ENCODE measurements at places on chromosomes 11 and 22. TPM values are rescaled to one million over a fixed set of nuclear protein-coding genes. Genes with fewer than 3 reads are reported as not detected.

The OR51B5 gene
- total RNA-seq: not detected

- DNase-seq: no peak
Observed at GRCh38 chr11:10134975-10135481, 159.0 kb downstream of the SBF2 start.

The CABP7 gene
- not detected for total RNA-seq

The TCN1 gene
- total RNA-seq: not detected

DNA sequence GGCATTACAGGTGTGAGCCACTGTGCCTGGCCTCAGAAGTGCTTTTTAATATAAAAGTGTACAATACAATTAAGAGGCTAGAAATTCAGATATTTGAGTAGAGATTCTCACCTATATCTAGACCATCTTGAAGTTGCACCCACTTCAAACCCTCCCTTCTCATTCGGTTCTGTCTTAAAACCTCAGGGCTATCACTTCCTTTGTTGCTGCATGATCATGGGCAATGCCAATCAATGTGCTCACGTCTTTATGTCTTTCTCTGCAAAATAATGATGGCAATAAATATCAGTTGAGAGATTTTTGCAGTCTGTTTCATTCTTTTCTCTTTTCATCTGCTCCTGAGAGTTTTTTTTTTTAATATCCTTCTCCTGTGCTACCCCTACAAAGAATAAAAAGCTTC lies 9.3 kb upstream of the NUP160 start:
- DNase-seq: no peak

DNA sequence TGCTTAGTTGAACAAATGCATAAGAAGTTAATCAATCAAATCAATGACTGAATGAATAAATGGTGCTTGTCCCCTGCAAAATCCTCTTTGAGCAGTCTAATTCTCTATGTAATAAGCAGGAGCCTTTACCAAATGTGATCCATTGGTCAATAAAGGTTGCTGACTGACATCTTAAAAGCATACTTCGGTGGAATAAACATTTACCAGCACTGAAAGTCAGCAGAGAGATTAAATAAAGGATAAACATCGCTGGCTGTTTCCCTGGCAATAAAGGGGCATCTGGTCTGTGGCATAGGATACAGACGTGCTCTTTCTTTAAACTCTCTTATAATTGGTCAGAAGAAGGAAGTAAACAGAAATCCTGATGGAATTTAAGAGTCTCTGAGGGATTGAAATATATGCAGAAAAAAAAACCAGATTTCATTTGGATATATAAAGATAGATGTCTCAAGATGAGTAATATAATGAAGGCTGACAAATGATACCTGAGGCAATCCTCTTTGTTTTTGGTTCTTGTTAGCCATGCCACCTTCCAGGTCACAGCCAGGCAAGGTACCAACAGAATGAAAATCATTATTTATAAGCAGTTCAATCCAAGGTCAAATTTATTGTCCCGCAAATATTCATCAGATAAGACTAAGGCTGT lies 578.4 kb upstream of the CCDC90B start:
- DNase-seq: no peak

DNA sequence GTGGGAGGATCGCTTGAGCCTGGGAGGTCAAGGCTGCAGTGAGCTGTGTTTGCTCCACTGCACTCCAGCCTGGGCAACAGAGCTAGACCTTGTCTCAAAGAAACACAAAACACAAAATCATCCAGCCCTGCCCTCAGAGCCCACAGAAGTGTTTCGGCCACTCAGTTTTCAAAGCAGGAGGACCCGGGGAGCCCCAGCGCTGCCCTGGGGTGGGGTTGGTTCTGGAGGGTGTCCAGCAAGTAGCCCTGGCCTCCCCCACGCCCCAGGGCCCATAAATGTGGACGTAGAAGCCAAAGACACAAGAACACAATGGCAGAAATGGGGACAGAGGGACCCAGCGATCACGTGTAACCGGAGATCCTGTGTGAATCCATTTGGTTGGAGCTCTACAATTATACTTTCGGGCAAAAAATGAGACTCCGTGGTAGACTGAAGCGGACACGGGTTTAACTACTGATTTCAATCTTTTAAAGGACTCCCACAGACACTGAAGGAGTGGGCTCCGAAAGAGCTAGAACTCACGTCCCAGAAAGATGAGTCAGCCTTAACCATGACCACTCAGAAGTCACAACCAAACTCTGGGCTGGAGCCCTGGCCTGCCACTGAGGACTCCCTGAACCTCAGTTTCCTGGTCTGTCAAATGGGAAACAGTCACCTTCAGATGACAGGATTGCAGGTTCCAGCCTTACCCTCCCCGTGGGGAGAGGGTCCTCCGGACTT lies 9.0 kb upstream of the CYTH4 start:
- peak; percentile 38 for DNase-seq

The TRIM48 gene
- total RNA-seq: not detected

DNA sequence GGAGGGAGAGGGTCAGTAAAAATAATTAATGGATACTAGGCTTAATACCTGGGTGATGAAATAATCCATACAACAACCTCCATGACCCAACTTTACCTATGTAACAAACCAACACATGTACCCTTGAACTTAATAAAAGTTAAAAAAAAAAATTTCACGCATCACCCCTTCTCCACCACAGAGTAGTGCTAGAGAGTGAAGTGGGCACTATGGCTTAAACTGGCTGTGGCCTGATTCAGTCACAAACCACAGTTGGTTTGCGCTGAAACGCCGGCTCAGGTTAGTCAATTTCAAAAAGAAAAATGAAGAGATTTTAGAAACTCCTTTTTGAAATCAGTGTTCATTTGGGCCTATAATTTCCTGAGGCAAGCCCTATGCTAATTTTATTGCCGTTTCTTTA lies 144.3 kb downstream of the TRPC6 start:
- DNase-seq: no peak

The TFIP11 gene
- total RNA-seq: 17.0 TPM

The FADS1 gene
- 37.7 TPM for total RNA-seq

DNA sequence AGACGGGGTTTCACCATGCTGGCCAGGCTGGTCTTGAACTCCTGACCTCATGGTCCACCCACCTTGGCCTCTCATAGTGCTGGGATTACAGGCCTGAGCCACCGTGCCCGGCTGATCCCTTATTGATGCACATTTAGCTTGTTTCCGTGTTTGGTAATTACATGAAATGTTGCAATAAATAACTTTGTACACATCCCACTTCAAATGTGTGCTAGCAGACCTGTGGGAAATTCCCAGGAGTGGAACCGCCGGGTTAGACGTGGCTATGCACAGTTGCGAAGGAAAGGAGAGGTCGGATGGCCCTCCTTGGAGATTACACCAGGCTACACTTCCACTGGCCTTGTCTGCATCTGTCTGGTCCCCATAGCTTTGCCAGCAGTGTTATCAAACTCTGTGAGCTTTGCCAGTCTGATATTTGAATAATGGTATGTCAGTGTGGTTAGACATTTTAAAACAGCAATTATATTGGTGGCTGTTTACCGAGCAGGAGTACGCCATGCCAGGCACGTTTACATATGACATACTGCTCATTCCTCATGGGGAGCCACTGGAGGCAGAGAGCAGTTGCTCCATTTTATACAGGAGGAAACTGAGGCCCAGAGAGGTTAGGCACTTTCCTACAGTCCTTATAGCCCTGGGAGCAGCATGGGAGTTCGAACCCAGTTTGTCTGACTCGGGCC lies 27.2 kb upstream of the SYT7 start:
- DNase-seq: no peak

GRCh38 chr22:29197096-29197495 lies 8.6 kb upstream of the EMID1 start:
- no peak for DNase-seq

DNA sequence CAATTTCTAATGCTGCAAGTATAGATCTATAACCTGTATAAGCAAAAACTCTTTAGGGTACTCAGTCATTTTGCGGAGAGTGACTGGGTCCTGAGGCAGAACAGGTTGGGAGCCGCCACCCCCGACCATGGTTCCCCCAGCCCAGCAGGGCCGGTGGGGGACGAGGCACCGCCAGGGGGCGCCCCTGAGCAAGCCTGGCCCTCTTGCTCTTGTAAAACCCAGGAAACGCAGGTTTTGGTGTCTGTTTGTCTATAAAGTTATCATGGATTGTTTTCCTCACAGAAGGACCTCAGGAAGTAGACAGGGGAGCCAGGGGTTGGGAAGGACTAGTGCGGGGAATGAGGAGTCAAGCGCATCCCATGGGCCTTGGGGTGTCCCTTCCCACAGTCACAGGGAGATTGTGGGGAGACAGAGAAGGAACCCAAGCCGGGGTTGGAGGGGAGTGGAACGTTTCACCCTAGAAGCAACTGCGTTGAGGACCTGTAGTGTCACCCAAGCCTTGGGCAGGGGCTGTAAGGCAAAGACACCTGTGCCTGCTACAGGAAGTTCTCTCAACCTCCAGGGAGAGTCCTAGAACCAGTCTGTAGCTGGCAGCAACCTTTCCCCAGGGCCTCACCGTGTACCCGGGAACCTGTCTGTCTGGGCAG lies 26.4 kb downstream of the KCTD17 start:
- DNase-seq: peak; percentile 71

The GGTLC3 gene
- not detected for total RNA-seq

DNA sequence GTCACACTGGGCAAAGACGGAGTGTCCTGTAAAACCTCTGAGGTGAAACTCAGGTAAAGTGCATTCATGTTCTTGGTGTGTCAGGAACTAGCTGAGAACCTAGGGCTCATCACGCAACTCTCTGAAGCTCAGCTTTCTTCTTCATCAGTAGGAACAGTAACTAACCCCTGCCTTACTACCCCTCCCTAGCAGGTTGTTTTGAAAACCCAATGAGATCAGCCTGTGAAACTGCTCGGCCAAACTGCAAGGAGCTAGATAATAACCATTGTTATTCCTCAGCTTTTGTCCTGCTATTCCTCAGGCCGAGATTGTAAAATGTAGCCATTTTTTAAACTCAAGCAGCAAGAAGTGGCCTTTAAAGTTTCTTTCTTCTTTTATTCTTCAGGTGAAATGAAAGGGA lies 9.8 kb upstream of the FJX1 start:
- DNase-seq: no peak

- no peak for DNase-seq
Observed at GRCh38 chr11:63829823-63830489, 9.0 kb upstream of the MARK2 start.

- no peak for DNase-seq
Observed at GRCh38 chr11:72411623-72412419, 22.5 kb downstream of the CLPB start.

DNA sequence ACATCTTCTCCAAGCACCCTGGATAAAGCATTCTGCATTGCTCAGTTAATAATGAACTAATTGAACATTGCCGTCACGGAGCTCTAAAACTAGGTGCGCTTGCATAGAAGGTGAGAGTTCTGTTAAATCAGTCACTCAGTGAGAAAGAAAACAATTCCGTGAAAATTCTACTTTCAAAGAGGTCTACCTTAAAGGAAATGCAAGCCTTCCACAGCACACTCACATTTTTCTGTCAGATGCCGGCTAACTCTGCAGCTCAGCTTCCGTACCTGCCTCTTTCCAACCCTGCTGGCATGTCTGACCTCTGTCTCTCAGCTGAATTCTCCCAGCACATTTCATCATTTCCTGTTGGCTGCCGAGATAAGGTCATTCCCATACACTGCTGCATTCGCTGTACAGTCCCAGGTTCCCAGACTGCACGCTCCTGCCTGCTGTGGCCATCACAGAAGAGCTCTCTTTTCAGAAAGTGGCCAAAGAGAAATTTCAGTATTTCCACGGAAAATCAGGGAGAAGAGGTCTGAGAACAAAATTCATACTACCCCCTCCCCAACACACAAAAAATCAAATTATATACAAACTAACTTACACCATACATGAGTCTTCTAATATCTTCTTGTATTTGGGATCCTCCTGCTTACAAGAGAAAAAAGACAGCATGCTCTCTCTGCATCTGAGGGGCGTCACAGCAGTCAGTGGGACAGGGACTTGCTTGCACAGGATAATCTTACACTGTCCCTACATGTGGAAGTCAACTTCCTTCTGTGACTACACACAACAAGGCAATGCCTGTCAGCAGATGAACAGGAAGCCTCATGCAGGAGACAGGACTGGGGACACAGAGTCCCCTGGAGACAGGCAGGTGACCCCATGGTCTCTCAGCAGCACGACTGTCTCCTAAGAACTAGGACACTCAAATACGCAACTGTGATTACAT lies 55.1 kb downstream of the PACSIN2 start:
- DNase-seq: peak; percentile 89

- no peak for DNase-seq
Observed at GRCh38 chr11:11246166-11246565, 106.9 kb downstream of the CSNK2A3 start.

The TM7SF2 gene
- 25.6 TPM for total RNA-seq

DNA sequence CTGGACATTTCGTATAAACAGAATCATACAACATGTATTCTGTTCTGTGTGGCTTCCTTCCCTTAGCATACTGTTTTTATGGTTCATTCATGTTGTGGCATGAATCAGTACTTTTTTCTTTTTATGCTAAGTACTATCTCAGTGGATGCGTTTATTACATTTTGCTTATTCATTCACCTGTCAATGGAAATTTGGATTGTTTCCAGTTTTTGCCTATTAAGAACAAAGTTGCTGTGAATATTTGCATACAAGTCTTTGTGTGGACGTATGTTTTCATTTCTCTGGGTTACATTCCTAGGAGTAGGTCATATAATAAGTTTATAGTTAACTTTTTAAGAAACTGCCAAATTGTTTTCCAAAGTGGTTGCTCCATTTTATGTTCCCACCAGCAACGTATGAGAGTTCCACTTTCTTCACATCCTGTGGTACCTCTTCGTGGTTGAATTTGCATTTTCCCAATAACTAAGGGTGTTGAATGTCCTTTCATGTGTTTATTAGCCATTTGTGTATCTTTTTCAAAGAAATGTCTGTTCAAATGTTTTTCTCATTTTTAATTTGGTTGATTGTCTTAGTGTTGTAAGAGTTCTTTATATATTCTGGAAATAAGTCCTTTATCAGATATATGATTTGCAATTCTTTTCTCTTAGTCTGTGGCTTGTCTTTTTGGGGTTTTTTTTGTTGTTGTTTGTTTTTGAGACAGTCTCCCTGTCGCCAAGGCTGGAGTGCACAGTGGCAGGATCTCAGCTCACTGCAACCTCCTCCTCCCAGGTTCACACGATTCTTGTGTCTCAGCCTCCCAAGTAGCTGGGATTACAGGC lies 46.0 kb upstream of the MICAL2 start:
- DNase-seq: no peak

The TMEM109 gene
- total RNA-seq: 38.3 TPM

The B4GALNT4 gene
- total RNA-seq: not detected

The SPDYC gene
- 0.49 TPM for total RNA-seq

DNA sequence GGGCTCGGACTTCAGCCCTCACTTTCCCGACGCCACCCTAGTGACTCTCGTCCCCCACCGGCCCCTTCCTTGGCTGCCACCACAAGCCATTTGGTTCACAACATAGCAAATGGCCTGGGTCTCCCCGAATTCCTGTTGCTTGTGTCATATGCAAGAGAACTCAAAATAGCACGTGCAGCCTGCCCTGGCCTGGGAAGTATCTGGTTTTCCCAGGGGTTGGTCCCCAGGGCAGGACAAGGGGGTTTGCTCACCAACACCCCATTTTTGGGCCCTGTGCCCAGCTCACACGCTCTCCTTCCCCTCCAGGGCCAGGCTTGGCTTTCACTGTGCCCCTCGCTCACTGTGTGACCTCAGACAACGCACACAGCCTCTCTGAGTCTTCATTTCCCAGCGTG lies 12.8 kb upstream of the TPCN2 start:
- DNase-seq: no peak

Measured in right lobe of liver (tissue), 6 donors.